Stimulated activated CD4-positive, alpha-beta T cell treated with anti-CD3 and anti-CD28 coated beads, TNF-alpha, amount 100 ng/mL, for 24 hours (primary cell): ENCODE measurements at places on chromosomes 4 and X.

GRCh38 chr4:72786401-72786990 is 217.5 kb upstream of the ADAMTS3 start:
- no peak for DNase-seq

DNA sequence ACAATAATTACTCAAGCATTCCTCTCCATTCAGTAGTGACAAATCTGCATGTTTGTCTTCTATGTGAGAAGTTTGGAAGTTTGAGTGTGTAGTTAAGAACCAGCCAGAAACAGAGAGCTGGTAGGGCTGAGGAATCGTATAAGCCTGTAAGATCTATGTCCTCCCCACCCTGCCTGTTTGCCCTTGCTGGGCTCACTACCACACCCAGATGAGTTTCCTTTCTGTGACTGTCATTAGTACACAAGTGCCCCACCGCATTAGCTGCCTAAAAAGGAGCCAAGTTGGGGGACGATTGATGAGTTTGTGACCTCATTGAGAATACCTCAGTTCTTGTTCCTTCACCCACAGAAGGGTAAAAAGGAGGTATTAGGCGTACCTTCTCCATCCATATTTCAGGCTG is 28.3 kb downstream of the DOCK11 start:
- no peak for DNase-seq

- DNase-seq, result no peak
These were observed 140.0 kb downstream of the COL4A6 start for GRCh38 chrX:108298165-108298602.

- DNase-seq, result no peak
These were observed 545.7 kb upstream of the PABPC4L start for GRCh38 chr4:134747108-134747805.

DNA sequence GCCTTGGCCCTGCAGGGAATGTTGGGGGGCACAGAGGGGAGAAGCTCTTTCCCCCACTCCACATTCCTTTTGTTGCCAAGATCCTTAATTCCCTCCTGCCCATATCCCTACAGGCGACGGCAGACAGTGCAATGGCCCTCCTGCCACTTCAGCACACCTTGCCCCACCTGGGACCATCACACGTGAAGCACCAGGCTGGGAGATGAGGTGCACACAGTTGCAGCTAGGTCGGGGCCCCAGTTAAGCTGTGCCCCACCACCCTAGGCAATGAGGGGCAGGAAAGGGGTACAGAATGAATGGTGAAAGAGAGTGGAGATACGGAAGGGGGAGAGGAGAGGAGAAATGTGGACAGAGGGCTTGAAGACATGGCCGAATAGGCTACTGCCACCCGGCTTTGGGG is 26.2 kb downstream of the NALF2 start:
- DNase-seq, result no peak

DNA sequence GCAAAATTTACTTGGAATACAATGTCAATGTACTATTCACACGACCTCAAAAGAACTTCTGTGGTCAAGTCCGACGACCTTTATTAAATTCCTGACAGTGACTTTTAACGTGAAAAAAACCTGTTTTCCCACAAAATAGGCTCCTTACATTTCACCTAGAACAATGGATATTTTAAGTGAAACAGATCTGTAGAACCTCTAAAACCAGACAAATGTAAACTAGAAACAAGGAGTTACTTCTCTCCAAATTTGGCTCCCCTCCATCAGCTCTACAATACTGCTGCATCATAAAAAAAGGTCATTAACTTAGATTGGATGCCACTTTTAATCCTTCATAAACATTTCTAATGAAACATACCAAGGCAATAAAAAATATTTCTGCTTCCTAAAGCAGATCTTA is 1.2 kb downstream of the NEK1 start:
- DNase-seq, result no peak

DNA sequence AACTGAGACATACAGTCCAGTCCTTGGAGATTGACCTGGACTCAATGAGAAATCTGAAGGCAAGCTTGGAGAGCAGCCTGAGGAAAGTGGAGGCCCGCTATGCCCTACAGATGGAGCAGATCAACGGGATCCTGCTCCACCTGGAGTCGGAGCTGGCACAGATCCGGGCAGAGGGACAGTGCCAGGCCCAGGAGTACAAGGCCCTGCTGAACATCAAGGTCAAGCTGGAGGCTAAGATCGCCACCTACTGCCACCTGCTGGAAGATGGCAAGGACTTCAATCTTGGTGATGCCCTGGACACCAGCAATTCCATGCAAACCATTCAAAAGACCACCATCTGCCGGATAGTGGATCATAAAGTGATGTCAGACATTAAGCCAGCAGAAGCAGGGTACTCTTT is 20.4 kb upstream of the FRMPD3 start:
- DNase-seq, result no peak
